ENCODE measurements at places on chromosomes 1 and 21. TPM values are rescaled to one million over a fixed set of nuclear protein-coding genes. Genes with fewer than 3 reads are reported as not detected.

DNA sequence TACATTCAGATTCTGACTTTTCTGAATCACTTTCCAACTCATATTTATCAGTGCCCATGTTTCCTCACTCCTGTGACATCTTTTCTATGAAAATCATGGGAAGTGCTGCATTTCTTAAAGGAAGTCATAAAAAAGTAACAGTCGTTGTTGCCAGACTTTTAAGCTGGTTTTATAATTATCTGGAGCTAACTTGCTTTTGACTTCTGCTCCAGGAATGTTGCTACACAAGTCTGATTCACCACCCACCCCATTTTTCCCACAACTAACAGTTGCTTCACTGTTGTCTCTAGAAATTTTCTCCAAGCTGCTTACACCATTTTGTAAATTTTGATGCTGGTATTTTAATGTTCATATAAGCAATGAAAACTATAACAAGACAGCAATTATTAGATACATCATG lies 12.2 kb downstream of the FCRLB start:
- peak; percentile 90 for DNase-seq

DNA sequence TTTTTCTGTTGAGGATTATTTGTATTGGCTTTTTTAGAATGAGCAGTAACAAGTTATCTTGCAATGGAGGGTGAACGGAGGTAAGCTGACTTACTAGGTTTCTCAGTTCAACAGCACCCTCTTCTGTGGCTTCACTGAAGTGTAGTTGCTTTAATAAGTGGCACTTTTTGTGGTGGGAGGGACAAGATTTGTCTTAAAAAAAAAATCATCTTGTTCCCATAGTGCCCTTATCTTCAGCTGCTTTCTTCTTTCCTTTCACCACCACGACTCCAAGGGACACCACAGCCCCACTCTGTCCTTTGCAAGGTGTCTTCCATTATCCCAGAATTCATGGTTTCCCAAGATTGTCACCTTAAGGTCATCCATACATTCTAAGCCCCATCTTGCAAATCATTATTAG lies 92.9 kb downstream of the PIGK start:
- peak; percentile 68 for DNase-seq

- no peak for DNase-seq
Measured at GRCh38 chr1:53051676-53052075, 10.3 kb upstream of the PODN start.

DNA sequence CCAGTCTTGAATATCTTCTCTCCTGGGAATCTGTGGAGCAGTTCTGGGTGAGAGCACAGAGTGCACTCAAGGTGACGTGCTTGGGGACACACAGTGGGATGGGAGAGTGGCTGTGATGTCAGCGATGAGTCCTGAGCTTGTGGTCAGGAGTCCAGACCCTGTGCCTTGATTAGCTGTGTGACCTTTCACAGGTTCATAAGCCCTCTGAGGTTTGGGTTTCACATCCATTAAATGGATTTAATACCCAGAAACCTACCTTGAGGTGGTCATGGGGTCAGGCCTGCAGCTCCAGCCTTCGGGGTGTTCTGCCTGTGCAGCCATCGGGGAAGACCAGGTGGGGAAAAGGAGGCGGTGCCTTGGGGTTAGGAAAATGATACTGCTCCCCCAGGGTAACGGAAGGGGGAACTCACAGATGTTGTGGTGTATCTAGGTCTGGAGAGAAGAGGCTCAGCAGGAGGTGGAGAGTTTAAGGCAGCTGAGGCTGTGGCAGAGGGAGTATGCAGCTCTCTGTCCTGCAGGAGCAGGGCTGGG lies 38.5 kb upstream of the ETV3 start:
- no peak for DNase-seq

Gene FCRLB
- 1.3 TPM for total RNA-seq

- no peak for DNase-seq
Measured at GRCh38 chr1:47838562-47839432, 158.4 kb downstream of the TRABD2B start.

DNA sequence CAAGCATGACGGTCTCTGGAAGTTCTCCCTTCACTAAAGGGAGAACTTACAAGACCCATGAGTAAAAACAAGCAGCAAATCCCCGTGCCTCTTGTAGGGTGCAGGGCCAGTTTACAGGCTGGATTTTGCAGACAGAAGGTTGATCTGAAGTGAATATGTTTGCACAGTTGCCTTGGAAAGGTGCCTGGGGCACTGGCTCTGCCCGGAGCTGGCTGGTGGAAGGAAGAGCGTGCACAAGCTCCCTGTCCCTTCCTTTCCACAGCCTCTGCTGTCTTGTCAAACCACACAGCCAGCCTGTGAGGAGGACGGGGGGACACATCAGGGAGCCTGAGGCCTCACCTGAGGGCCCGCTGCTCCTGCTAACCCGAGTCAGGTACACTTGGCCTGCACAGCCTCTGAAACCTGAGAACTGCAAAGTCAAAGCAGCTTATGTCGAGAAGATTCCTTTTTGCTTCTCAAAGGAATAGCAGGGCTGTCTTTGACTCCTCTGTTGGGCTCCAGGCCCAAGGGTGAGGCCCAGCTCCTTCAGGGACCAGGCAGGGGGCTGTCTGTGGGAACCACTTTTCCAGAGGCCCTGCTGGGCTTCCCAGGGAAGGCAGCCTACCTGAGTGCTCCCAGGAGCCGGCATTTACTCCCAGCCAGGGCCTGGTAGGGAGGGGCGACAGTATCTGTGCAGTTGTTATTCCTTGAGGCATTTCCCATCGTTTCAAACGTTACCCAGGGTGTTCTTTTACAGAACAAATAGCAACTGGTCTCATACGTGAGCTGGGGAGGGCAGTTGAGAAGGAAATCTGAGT lies 251.5 kb downstream of the SIPA1L2 start:
- DNase-seq, result no peak

Measured in MCF 10A (cell line).